Activated naive CD4-positive, alpha-beta T cell (primary cell): ENCODE measurements at places on chromosomes 2 and 18.

GRCh38 chr2:32882816-32883810 is 63.6 kb upstream of the LTBP1 start:
- no peak for DNase-seq

- no peak for DNase-seq
Measured at GRCh38 chr2:113238871-113239839, 39.6 kb downstream of the PAX8 start.

- DNase-seq = no peak
Measured at GRCh38 chr18:56076723-56077122, 488.7 kb upstream of the TCF4 start.

GRCh38 chr2:226885769-226886435 is 50.0 kb downstream of the RHBDD1 start:
- no peak for DNase-seq

- no peak for DNase-seq
Measured at GRCh38 chr2:127589841-127590240, 54.4 kb downstream of the MYO7B start.

DNA sequence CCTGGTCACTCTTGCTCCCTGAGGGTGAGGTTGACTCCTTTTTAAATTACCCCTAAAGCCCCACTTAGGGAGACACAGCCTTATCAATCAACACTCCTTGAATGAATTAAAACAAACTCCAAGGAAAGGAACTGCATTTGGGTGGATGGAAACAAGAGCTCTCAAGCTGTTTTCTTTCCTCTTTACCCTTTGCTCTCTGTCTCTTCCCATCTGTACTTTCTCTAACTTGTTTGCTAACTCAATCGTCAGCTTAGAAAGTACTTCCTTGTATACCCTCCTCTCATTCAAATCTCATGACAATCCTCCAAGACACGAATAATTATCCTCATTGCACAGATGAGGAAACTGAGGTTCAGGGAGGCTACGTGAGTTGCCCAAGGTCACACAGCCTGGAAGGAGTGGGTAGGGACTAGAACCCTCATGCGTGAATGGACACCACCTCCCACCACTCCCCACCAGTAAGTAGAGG is 32.7 kb downstream of the ZFP36L2 start:
- no peak for DNase-seq

GRCh38 chr2:163185160-163185559 is 346.6 kb upstream of the KCNH7 start:
- DNase-seq = no peak

DNA sequence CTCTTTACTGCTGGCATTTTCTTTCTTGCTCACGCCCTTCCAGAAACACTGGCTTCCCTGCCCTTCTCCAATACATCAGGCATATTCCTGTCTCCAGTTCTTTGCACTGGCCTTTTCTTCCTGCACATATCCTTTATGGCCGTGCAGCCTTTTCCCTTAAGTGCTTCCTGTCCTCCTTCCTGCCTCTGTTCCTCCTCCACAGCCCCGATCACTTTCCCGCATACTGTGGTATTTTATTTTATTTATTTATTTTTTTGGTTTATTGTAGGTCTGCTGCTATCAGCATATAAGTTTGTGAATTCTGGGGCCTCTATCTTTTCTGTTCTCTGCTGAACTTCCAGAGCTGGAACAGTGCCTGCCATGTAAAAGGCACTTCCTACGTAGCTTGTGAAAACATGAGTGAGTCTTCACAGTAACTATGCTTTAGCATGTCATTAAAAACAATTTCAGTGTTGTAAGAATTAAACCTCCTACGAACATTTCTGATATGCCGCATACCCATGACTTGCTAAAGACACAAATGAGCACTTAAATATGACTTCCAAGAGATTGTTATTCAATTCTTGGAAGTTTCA is 289.1 kb downstream of the TRIB2 start:
- no peak for DNase-seq

DNA sequence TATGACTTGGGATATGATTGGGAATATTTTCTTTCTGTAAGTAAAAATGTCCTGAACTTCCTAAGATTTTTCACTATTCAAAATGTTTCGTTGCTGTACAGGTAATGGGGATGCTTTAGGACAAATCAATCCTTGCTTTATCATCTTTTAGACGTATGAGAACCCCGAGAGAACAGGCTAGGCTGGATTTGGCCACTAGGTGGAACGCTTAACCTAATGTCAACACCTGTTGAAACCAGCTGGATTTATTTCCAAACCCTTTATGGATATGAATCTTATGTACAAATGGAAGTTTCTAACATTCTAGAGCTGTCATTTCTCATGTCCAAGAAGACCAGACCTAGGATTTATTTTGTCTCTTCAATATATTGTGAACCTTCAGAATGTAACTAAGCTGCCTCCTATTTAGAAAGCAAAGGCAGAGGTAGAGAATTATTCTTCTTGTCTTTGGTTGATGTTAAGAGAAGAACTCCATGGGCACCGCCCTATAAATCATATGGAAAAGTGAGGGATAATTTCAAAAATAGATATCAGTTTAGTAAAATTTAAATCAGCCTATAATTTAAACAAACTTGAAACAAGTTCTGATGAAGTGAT is 96.7 kb downstream of the PMAIP1 start:
- DNase-seq = no peak

DNA sequence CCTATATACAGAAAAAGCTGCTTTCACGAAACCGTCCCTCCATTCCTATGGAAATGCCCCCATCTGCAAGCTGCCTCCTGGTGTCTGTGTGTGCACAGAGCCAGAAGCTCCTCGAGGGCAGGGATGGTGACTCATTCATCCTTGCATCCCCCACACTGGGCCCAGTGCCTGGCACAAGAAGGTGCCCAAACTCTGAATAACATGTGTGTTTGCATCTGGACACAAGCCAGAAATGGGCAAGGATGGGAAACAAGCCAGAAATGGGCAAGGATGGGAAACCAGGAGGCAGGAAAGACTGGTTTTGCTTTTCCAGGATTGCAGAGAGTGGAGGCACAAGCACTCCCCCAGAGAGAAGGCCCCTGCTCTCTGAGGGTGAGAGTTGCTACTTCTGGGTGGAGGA is 313.9 kb downstream of the CELF4 start:
- no peak for DNase-seq

DNA sequence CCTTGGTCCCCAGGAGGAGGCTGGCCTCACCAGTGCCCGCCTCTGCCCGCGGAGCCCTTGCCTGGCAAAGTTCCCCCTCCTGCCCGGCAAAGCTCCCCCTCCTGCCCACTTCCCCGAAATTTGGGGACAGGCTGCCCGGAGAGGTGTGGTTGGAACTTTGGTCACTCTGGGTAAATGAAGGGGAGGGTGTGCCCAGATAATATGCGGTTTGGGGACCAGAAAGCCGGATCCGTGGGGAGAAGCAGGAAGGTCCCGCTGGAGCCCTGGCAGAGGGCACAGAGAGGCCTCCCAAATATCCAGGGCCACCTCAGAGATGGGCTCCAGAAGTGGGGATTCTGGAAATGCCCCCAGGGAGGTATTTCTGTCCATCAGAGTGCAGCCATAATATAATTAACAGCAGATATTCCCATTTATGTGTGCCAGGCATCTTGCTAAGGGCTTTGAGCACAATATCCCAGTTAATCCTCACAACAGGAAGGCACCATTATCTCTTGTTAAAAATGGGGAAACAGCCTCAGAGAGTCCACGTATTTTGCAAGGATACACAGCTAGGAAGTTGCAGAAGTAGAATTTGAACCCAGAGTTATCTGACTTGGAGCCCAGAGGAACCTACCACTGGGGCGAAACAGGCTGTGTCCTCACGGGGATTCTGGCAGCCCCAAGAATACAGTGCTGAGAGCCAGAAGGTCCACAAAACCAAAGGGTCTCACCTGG is 914 bp downstream of the STEAP3 start:
- DNase-seq = no peak

DNA sequence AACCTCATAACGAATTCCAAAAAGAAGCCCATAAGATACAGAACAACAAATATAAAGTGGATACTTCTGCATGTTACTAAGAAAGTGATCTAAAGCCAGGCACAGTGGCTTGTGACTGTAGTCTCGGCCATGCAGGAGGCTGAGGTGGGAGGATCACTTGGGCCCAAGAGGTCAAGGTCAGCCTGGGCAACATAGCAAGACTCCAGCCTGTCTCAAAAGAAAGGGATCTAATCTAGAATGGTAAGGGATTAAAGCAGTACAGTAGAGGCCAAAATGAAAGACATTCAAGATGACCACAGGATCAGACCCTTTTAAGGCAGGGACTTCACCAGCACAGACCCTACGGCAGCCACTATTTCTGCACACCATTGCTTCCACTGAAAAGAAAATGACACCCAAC is 3.8 kb downstream of the COBLL1 start:
- no peak for DNase-seq

DNA sequence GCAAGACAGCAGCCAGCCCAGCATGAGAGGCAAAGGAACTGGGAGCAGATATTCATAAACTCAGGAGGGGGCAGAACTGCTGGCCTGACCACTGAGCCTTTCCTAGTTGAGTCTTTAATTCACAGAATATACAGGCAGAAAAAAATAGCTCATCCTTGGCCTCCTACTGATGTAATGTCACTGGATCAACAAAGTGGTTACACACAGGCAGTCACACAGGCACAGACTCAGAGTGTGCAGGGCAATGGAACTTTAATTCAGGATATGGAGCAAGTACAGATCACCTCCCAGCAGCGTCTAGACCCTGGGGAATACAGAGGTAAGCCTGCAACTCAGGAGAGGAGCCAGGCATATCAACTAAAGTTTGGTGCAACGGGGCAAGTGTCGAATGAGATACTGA is 75.4 kb downstream of the TNP1 start:
- no peak for DNase-seq

- no peak for DNase-seq
Measured at GRCh38 chr2:88638743-88639142, 11.5 kb upstream of the EIF2AK3 start.

- no peak for DNase-seq
Measured at GRCh38 chr2:19358242-19359020, at the start of gene OSR1. Gene OSR1, minus strand, starts transcription at chr2:19358623. Its CDS starts 4,818 bp downstream, at chr2:19353805.

DNA sequence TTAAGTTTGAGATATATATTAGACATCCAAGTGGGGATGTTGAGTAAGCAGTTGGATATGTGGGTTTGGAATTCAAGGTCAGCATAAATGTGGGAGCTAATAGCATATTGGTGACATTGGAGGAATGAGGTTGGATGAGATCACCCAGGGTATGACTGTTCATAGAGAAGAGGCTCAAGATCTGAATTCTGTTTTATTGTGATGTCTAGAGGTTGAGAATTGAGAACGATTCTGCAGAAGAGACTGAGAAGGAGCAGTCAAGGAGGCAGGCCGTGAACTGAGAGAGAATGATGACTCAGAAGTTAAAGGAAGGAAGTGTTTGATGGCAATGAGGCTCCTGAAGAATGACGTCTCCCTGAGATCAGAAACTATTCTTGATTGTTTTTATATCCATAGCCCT is 5.9 kb downstream of the SERPINB11 start:
- DNase-seq = no peak

- no peak for DNase-seq
Measured at GRCh38 chr18:56541793-56542192, 96.6 kb downstream of the TXNL1 start.

GRCh38 chr2:181626671-181627070 is 30.2 kb downstream of the CERKL start:
- DNase-seq = no peak

DNA sequence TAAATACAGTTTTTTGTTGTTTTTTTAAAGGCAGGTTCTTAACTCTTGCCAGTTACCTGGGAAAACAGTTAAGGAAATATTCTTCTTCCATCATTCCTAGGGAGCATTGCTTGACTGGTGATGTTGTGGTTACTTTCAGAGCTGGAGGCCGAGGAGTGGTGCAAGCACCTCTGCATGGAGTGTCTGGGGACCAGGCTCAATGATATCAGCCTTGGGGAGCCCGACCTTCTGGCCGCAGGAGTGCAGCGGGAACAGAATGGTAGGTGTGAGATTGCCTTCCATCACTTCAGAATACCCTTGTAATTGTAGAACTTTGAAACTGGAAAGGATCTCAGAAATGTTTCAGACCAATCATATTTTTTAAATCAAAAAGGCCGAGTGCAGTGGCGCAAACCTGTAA is 270.1 kb downstream of the CD226 start:
- no peak for DNase-seq

GRCh38 chr2:85886590-85886989 is 2.2 kb downstream of the ST3GAL5 start:
- no peak for DNase-seq

DNA sequence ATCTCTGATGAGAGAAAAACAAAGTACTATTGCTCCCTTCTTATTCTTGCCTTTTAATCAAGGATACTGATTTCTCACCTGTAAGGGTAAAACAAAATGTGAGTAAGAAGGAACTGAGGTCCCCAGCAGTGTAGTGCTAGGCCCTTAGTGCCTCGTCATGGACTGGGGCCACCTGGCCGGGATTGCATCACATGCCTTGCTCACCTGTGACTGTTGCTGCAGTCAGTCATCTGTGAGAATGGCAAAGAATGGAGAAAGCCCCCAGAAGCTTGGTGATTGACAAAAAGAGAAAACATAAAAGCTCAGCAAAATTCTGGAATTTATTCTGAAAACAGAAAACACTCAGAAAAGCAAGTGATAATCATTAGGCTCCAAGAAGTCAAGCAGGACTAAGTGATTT is 63.4 kb downstream of the SPATS2L start:
- DNase-seq = no peak
